NCI-H774 (cell line): ENCODE measurements at places on chromosomes 12 and 14.
A peak's percentile ranks its signal among the peaks of the same experiment; 100 is the strongest.

DNA sequence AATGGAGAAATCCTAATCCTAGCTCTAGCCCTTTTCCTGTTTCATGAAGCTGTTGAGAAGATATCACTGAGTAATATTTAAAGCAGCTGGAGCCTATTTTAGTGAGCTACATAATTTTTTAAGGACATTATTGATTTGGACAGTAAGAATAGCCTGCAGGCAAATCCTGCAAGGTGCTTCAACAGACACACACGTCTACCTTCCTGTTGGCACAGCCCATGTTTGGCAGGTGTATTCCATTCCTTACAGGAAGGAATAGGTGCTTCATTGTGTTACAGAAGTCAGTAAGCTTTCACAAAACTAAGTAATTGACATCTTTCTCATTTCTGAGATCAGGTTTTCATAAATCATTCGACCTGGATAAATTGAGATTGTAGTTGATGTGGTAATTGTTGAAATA, 50.6 kb downstream of the FOXA1 start:
- DNase-seq, result no peak

DNA sequence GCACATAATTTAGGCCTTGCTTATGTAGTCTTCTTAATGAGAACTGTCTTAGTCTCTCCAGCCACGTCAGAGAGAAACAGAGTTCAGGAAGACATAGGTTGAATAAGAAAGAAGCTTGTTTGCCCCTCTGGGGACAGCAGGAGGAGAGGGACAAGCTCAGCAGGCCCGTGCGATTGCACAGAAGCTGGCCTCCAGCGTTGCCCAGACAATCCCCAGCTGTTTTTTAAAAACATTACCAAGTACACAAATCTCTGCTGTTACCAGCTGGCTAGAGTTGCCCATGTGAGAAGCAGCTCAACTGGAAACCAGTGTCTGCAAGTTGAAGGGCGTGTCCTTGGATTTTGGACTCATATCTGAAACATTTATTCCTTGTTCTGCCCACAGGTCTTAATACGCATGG, 232.6 kb downstream of the EFCAB11 start:
- DNase-seq, result no peak

DNA sequence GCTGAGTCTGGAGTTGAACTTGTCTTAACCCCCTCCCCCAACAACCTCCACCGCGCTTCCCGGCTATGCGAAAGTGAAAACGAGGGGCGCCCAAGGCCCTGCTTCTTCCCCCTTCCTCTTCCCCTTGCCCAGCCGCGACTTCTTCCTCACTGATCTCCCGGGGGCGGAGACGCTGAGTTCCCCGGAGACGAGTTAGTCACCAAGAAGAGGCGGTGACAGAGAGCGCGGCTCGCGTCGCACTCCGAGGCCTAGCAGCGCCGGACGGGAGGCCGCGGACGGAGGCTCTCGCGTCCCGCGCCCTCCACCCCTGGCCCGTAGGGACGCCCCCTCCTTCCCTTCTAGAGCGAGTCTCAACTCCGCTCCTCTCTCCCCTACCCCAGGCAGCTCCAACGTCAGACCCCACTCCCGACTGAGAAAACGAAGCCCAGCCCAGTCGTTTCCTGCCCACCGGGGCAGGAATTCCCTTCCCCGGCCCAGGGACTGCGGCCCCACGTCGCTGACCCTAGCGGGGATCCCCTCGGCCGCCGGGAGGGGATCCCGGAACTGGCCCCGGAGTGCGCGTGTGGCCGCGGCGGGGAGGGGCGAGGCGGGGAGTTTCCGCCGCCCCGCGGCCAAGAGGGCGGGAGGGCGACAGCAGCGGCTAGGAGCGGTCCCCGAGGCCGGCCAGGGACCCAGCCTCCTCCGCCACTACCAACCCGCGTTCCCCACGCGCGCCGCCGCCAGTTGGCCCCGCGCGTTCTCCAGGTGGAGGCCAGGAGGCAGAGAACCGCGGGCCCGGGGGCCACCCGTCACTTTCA, 1.4 kb downstream of the BAZ1A start:
- peak; percentile 33 for DNase-seq

DNA sequence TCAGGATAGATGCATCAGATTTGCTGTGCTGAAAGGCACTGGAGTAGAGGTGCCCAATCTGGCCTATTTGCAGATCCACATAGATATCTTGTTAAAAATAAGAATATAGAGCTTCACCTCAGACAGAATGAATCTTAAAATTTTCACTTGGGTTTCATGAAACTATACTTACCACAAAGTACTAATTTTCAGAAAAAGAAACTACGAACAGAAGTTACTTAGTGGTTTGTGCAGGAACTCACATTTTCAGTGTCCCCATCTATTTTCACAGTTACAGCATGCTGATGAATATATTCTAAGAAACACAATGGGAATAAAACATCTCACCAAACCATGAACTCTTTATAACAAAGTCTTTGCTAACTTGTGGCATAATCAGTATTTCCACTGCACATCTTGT, 449.4 kb downstream of the RERGL start:
- DNase-seq, result no peak

GRCh38 chr12:92628476-92628875, 74.3 kb upstream of the PLEKHG7 start:
- DNase-seq, result no peak

GRCh38 chr14:23382276-23382675, 5.4 kb downstream of the CMTM5 start:
- no peak for DNase-seq

GRCh38 chr12:131471271-131471905, 239.5 kb upstream of the SFSWAP start:
- DNase-seq, result no peak

DNA sequence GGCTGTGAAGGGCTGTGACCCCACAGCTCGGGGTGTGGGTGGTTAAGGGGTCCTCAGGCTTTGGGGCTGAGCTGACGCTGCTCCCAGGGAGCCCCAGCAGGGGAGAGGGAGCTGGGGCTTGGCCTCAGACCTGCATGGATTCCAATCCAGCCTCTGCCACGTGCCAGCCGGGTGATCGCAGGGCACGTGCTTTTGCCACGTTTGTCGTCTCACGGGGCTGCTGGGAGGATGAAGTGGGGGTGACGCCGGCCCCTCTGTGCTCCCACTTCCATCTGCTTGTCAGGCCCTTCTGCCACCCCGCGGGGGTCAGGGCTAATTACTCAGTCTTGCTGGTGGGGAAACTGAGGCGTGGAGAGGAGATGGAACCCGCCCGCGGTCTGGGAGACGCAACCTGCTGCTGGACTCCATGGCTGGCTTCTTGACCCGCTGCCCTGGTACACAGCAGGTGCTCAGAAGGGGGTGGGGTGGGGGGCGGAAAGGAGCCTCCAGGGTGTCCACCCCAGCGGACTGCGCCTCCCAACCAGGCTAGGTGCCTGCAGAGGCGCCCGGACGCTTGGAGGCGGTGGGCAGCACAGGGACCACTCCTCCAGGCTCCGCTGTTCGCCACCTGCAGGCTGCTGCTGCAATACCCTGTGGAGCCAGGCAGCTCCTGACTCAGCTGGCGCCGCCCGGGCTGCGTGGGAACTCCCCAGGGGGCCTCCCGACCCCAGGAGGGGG, 36.4 kb upstream of the PRIMA1 start:
- no peak for DNase-seq

- no peak for DNase-seq
Observed at GRCh38 chr12:130220706-130221100, 58.4 kb downstream of the FZD10 start.

DNA sequence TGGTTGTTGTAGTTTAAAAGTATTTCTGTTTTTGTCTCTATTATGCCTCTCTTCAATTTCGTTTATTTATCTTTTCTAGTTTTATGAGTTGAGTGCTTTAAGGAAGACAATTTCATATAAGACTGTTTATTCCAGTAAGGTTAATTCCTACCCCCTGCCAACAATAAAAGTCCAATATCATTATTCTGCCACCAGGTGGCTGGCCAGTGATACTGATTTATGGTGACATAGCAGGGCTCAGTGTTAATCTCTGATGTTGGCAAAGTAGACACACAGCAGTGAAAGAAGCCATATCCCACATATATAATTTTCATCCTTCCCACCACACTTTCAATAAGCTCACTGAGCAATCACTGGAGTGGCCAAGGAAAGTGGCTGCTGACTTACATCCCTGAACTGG, 69.0 kb upstream of the BMP4 start:
- no peak for DNase-seq

DNA sequence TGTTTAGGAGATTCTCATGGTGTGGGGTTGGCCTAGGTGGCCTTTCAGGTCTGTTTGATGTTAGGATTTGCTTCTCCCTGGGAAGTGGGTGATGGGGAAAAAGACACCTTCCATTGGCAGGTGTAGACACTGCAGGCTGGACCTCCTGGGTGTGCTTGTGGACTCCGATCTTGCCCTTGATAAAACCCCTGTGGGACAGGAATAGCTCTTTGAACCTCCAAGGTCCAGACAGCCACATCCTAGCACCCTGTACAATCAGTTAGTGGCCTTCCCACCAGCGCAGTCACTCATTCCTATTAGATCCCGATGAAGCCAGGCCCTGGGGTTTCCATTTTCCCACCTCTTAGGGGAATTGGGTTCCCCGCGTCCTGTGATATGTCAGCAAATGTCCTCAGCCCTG, 28.5 kb downstream of the MEG3 start:
- no peak for DNase-seq

GRCh38 chr14:80428171-80428570, 216.9 kb upstream of the DIO2 start:
- no peak for DNase-seq

- no peak for DNase-seq
Observed at GRCh38 chr12:118354903-118355302, 17.8 kb downstream of the TAOK3 start.

- DNase-seq, result peak; percentile 43
Observed at GRCh38 chr12:105235281-105235731, 668 bp downstream of the APPL2 start.

DNA sequence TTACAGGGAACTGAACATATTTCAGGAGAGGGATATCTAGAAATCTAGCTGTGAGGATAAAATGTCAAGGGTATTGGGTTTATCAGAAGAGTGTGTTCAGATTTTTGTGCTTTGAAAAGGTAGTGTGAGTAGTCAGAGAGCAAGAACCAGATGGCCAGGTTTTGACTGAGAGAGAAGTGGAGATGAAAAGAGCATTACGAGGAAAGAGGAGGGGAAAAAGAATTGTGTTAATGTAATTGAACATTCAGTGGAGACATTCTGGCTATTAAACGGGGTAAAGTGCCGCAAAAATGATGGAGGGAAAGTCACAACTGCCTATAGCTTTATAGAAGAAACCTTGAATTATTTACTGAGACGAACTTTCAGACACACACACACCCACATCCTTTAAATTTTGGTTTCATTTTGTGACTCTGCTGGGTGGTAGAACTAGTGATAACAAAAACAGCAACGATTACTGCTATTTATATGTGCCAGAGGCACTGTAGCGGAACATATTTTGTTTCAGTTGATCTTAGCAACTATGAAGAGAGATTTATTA, 213.6 kb downstream of the ERC1 start:
- DNase-seq, result no peak

DNA sequence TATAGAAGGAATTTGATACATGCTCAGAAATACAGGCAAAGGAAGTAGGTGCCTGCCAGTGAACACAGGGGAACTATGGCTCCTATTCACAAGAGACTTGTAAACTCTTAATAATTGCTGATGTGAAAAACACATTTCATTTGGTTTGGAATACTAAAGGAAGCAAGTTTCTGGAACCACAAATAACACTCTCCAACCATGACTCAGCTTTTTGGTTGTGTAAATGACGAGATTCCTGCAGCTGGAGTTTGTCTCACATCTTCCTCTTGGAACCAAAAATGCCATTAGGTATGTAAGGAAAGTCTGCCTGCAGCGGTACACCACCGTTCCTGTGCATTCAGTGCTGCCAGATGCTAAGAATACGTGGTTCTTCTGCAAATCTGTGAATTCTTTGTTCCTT, 4.5 kb upstream of the OR11H6 start:
- DNase-seq, result no peak

GRCh38 chr12:4943067-4943937, 33.6 kb downstream of the KCNA1 start:
- no peak for DNase-seq

- no peak for DNase-seq
Observed at GRCh38 chr12:75602106-75602505, 90.7 kb upstream of the KRR1 start.

DNA sequence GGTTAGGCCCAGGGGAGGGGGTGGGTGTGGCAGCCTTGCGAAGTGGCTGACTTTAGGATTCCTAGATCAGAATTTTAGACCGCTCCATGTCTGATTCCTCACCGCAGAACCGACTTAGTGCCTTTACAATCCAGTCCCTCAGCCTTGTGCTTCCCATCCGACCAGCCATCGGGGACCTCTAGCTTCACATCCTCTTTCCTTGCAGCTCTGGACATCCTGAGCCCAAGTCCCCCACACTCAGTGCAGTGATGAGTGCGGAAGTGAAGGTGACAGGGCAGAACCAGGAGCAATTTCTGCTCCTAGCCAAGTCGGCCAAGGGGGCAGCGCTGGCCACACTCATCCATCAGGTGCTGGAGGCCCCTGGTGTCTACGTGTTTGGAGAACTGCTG, 557 bp downstream of the COPS7A start:
- peak; percentile 48 for DNase-seq

DNA sequence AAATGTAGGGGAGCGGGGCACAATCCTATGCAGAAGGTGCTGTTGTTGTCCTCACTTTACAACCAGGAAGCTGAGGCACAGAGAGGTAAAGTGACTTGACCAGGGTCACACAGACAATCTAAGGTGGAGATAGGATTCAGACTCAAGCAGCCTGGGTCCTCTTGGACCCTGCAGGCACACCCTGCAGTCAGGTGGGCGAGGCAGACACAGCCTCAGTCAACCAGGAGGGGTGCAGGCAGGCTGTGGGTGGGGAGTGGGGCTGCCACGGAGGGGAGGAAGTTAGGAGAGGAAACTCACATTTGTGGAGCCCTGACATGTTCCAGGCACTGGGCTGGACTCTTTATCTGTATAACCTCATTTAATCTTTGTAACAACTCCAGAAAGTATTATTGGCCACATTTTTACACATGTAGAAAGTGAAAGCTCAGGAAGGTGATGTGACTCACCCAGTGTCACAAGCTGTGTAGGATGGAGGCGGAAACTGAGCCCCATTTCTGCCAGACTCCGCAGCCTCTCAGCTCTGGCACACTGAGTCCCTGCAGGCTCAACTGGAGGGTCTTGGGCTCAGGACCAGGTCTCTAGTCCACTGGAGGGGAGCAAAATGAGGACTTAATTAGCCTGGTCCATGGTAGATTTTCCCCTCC, 24.9 kb upstream of the CHGA start:
- no peak for DNase-seq

GRCh38 chr12:10722905-10723746, at the start of gene YBX3:
YBX3 (minus strand) TSS chr12:10723323; CDS start chr12:10723111, 212 bp downstream.
- DNase-seq, result no peak

GRCh38 chr12:70989232-70989631, 68.7 kb upstream of the PTPRR start:
- no peak for DNase-seq

DNA sequence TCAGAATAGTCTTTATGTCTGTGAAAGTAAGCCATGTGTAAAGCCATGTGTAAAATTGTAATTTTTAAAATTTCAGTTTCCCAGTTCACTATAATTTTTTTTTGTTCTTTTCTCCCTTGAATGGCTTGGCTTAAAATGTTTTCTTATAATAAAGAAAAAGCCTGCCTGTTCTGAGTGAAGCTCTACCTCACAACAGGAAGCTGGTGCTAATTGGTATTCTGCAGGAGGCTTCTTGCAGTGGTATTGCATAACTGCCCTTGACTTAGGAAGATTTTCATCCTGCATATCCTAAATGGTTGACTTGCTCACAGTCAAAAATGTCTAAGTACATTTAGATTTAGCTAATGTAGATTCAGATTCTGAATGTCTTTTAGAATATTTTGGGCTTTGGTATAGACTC, 49.5 kb downstream of the ATP2A2 start:
- DNase-seq, result no peak
